ENCODE measurements at places on chromosomes 16 and 17. TPM values are rescaled to one million over a fixed set of nuclear protein-coding genes. Genes with fewer than 3 reads are reported as not detected.
A peak's percentile ranks its signal among the peaks of the same experiment; 100 is the strongest.

- no peak for DNase-seq
- no peaks in the 10 kb centered on the region for H3K4me1 ChIP-seq
- H3K27me3 ChIP-seq, result no peaks in the 10 kb centered on the region
- no peak overlapping the region for H3K4me3 ChIP-seq
- H3K36me3 ChIP-seq, result no peaks in the 10 kb centered on the region
- no peak overlapping the region for H3K27ac ChIP-seq
Measured at GRCh38 chr17:17580662-17581470, 10.6 kb downstream of the PEMT start.

DNA sequence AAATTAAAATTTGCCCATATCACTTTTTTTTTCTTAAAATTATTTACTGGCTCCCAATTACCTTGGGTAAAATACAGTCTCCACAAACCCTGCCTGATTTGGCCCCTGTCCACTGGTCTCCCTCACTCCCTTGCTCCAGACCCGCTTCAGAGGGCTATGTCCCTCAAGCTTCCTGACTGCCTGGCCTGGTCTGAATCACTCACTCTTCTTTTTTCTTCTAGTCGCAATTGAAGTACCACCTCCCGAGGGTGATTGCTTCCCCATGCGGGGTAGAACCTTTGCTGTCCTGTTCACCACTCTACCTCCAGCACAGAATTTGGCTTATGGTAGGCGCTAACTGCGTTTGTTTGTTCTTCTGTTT lies 598 bp upstream of the PGAP3 start:
- H3K27me3 ChIP-seq, result no peaks in the 10 kb centered on the region
- peaks cover 12% of the 10 kb centered on the region for H3K36me3 ChIP-seq
- H3K4me1 ChIP-seq, result peaks cover 14% of the 10 kb centered on the region
- H3K4me3 ChIP-seq, result peak overlapping the region; percentile 95
- peak; percentile 73 for DNase-seq
- peak overlapping the region; percentile 92 for H3K27ac ChIP-seq

DNA sequence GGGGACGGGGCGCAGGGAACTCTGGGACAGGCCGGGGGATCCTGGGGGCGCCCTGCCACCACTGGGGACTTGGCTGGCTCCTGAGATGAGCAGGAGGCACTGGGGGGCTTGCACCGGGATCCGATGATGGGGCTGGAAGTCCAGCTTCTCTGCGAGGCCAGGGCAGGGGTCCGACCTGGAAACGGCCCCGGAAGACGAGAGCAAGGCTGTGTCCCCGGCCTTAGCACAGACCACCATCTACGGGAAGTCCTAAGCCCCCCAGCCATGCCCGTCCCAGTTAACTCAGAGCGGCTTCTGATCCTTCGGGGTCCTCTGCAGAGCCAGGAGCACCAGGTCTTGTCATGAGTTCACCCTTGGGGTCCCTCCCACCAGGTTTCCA lies 573 bp downstream of the CDT1 start:
- DNase-seq, result peak; percentile 68
- H3K36me3 ChIP-seq, result peaks cover 31% of the 10 kb centered on the region
- peak overlapping the region; percentile 83 for H3K4me3 ChIP-seq

GRCh38 chr16:35731341-35732040 lies 2272.1 kb downstream of the TP53TG3F start:
- no peaks in the 10 kb centered on the region for H3K36me3 ChIP-seq
- H3K4me3 ChIP-seq, result no peak overlapping the region
- H3K27ac ChIP-seq, result no peak overlapping the region
- no peak for DNase-seq

GRCh38 chr17:77566566-77567138 lies 391.9 kb upstream of the TNRC6C start:
- no peak overlapping the region for H3K27ac ChIP-seq
- no peaks in the 10 kb centered on the region for H3K36me3 ChIP-seq
- H3K27me3 ChIP-seq, result peaks cover 17% of the 10 kb centered on the region
- no peak overlapping the region for H3K4me3 ChIP-seq
- H3K4me1 ChIP-seq, result peaks cover 7% of the 10 kb centered on the region

DNA sequence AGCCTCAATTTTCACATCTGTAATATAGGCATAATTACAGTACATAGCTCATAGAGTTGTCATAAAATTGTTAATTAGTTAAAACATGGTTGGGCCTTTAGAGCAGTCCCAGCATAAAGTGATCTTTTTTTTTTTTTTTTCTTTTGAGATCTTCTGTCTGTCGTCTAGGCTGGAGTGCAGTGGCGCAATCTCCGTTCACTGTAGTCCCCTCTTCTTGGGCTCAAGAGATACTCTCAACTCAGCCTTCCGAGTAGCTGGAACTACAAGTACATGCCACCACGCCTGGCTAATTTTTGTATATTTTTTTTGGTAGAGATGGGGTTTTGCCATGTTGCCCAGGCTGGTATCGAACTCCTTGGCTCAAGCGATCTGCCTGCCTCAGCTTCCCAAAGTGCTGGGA lies 31.0 kb downstream of the RND2 start:
- no peak overlapping the region for H3K27ac ChIP-seq
- no peak for DNase-seq
- H3K36me3 ChIP-seq, result peaks cover 36% of the 10 kb centered on the region
- no peak overlapping the region for H3K4me3 ChIP-seq
- no peaks in the 10 kb centered on the region for H3K4me1 ChIP-seq
- H3K27me3 ChIP-seq, result no peaks in the 10 kb centered on the region

GRCh38 chr17:61208301-61209105 lies 191.1 kb upstream of the TBX2 start:
- no peak overlapping the region for H3K27ac ChIP-seq
- H3K36me3 ChIP-seq, result no peaks in the 10 kb centered on the region
- H3K4me3 ChIP-seq, result no peak overlapping the region
- H3K27me3 ChIP-seq, result peaks cover 9% of the 10 kb centered on the region
- no peak for DNase-seq

The VWA3A gene
- total RNA-seq, result 0.19 TPM

The MEIOB gene
- total RNA-seq, result not detected

Data from activated CD4-positive, alpha-beta T cell treated with anti-CD3 and anti-CD28 coated beads, Interleukin-2, amount 10 ng/mL, durations not matched to agents 24 days and 14 days (primary cell).